ENCODE measurements at places on chromosomes 5 and 9.

DNA sequence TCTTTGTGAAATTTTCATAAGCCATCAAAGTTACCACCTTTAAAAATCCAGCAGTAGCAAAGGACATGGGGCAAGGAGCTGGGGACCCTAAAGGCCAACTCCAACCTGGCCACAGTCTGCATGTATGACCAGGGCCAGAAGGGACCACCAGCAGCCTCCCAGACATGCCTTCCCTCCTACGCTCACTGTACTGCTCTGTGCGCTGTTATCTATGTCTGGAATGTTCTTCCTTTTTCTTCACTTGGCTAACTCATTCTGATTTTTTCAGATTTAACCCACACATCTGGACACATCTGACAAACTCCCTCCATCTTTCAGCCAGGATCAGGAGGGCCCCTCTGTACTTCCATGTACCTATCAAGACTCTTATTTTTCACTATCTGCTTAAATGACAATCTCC is 47.6 kb upstream of the TRAF1 start:
- no peak for DNase-seq

GRCh38 chr9:115425601-115426000 is 307.6 kb upstream of the TNC start:
- DNase-seq, result no peak

DNA sequence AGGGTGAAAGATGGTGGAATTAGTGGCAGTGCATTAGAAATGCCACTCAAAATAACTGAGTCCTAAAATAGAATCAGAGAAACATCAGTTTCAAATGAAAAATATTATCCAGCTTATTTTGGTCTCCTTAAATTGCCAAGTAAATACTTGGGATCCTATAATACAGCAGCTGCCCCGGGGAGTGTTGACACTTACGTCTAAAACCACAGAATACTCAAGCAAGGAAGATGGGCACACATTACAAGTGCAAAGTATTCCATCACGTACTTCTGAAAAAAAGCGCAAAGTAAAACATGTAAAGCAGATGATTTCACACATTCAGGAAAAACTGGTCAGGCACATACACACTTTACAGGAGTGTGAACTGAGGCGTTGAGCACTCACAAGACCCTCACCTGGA is 2.4 kb upstream of the ARHGEF37 start:
- no peak for DNase-seq

DNA sequence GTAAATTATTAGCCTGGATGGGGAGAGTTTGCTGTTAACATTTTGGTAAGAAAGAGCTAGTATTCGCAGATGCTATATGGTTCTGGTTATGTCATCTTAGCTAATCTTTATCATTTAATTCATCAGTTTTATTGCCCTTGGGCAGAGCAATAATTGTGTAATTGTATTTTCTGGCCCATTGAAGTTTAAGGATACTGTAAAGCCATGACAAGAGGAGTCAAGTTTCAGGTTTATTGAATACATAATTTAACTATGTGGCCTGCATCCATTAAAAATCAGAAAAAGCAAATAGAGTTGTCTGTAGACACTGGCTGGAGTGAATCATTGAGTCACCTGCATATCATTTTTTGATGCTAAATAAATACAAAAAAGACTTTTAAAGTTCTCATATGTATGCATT is 255.8 kb downstream of the PRELID2 start:
- DNase-seq, result no peak
